Activated T-cell treated with anti-CD3 and anti-CD28 coated beads for 24 hours (primary cell): ENCODE measurements at places on chromosomes 11 and 22.

DNA sequence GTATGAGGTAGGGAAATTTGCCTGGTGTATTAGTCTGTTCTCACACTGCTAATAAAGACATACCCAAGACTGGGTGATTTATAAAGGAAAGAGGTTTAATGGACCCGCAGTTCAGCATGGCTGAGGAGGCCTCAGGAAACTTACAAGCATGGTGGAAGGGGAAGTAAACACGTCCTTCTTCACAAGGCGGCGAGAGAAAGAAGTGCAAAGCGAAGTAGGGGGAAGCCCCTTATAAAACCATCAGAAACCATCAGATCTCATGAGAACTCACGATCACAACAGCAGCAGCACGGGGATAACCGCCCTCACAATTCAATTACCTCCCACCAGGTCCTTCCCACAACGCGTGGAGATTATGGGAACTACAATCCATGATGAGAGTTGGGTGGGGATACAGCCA is 12.0 kb upstream of the RFPL2 start:
- no peak for DNase-seq

GRCh38 chr22:46455446-46455845 is 82.0 kb downstream of the CELSR1 start:
- DNase-seq: no peak

DNA sequence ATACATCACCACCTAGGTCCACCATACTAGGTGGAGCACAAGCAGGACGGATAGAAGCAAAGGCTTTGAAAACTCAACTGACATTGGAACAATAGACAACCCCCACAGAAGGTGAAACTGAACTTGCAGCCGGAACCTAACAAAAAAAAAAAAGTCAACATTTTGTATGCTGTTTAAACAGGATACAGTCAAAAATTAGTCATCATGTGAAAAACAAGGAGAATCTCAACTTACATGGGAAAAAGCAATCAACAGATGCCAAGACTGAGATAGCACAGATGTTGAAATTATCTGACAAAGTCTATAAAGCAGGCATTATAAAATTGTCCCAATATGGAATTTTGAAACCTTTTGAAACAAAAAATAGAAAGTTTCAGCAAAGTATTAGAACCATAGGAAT is 123.8 kb downstream of the RAB38 start:
- no peak for DNase-seq

DNA sequence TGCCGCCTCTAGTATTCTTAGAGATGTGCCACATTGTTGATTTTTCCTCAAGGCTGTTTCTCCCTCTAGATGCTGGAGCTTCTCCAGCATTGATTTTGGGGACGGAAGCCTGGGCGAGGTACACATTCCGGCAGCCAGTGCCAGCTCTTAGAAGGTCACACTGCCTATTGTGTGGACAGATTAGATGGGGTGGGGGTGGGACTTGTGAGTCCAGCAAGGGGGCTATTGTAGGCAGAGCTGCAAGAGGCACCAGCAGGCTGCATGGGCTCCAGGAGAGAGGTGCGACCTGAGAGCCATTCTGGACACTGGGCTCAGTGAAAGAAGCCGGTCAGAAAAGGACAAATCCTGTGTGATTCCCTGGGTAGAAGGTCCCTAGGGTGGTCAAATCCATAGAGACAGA is 12.4 kb downstream of the C11orf21 start:
- DNase-seq: no peak

DNA sequence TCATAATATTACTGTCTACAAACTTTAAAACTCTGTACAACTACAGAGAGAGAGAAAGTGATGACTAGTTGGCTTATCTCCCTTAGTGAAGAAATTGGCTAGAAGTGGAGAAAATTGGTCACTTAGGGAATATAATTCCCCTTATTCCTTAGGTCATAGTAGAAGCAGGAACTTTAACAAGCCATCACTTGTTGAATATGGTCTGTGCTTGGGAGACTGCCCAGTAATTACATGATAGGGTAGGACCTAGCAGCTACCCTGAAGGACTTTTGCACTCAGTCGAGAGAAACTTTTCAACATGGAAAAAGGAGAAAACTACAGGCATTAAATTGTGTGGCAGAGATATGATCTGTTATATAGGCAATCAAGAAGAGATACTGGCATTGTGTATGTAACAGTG is 576.5 kb upstream of the CCDC90B start:
- DNase-seq: no peak

GRCh38 chr11:71556018-71556417 is 7.8 kb downstream of the KRTAP5-9 start:
- no peak for DNase-seq

- no peak for DNase-seq
Observed at GRCh38 chr11:112778091-112778876, 182.9 kb upstream of the NCAM1 start.

DNA sequence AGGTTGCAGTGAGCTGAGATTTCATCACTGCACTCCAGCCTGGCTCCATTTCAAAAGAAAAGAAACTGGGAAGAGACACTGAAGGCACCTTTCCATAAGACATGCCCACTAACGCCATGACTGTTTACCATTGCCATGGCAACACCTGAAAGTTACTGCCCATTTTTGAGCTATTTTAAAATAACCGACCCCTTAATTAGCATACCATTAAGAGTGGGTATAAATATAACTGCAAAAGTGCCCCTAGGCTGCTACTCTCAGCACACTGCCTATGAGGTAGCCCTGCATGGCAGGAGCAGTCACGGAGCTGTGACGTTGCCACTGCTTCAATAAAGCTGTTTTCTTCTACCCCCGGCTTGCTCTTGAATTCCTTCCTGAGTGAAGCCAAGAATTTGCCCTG is 9.9 kb upstream of the RNASEH2C start:
- no peak for DNase-seq

DNA sequence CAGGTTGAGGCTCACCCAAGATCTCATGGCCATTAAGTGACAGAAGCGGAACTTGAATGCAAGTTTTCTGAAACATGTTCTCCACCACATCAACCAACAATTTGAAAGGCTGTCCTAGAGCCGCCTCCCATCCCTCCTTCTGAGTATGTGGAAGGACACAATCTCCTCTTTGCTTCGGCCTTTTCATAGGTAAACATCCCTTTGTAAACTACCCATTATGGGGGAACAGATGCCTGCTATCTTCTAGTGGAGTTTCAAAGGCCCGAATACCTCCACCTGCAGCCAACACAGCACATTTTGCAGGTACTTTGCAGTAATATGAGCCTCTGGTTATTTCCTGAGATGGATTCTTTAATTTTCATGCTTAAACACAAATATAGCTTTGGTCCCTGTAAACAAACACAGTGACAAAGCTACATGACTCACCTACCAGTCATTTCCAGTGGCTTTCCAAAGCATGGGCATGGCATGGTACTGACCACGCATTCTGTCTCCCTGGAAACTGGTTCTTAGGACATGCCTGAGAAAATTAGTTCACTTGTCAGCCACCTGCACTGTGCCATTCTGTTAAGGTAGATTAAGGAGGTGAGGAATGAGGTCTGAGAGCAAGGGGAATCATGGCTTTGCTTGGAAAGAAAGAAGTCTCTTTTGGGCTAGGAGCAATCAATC is 60.2 kb downstream of the EHF start:
- no peak for DNase-seq
